ENCODE measurements at places on chromosomes 16 and 17.

DNA sequence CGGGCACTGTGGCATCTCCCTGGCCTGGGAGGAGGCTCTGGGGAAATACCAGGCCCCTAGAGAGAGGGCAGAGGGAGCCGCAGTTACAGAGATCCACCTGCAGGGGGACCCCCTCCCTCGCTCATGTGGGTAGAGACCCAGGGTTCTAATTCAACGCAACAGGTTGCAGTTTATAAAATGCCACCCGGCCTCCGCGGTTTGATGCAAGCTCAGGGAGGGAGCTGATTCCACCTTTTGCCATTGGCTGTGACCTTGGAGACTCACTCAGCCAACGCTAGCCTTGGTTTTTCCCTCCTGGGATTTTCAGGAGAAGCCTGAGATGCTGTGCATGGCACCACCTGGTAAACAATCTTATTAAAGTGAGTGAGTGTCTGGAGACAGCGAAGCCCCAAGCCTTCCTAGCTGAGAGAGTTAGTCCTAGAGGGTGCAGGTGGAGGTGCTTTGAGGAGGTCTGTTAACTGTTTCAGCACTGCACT, 12.1 kb downstream of the TTLL6 start:
- DNase-seq, result peak; percentile 78

DNA sequence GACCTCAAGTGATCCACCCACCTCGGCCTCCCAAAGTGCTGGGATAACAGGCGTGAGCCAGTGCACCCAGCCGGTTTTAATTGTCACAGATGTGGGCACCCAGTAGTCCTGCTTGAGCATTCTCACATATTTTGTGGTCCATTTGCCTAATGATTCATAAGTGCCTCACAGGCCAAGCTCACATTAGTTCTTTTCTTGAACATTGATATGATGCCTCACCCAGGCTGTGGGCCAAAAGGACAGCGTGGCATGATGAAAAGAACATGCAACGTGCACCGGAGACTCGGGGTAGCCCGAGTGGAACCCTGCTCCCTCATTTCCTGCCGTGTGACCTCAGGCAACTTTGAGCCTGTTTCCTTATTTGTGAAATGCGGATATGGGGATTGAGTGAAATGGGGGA, 181.9 kb downstream of the SNX29 start:
- DNase-seq, result no peak

DNA sequence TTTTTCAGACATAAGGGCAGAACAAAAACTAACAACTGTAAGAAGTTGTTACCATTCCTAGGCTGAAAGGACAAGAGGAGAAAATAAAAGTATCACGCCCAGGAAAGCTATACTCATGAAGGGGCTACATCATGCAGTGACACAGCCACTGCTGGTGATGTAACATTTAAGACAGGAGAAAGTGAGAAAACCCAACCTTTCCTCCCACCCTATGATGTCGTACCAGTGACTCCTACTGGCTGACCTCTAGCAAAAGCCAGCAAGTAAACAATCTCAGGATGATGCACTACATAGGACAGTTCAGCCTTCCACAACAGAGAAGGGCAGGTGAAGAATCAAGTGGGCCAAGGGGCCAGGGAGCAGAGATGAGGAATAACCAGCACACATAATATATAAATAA, 14.0 kb upstream of the OR1E2 start:
- peak; percentile 13 for DNase-seq

DNA sequence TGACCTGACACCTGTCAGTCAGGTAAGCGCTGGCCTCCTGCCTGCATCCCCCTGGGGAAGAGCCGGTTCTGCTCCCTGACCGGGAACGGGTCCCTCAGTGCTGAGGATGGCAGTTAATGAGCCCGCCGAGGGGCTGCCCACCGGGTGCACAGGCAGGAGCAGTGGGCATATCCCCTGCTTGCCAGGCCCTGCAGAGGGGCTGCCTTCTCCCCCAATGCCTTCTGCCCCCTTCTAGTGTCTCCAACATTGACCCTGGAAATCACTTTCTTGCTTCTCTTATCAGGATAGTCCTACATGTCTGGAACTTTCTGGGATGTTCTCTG, 388.5 kb downstream of the SEC14L1 start:
- no peak for DNase-seq

GRCh38 chr17:3848229-3848835, 2.3 kb upstream of the NCBP3 start:
- no peak for DNase-seq

DNA sequence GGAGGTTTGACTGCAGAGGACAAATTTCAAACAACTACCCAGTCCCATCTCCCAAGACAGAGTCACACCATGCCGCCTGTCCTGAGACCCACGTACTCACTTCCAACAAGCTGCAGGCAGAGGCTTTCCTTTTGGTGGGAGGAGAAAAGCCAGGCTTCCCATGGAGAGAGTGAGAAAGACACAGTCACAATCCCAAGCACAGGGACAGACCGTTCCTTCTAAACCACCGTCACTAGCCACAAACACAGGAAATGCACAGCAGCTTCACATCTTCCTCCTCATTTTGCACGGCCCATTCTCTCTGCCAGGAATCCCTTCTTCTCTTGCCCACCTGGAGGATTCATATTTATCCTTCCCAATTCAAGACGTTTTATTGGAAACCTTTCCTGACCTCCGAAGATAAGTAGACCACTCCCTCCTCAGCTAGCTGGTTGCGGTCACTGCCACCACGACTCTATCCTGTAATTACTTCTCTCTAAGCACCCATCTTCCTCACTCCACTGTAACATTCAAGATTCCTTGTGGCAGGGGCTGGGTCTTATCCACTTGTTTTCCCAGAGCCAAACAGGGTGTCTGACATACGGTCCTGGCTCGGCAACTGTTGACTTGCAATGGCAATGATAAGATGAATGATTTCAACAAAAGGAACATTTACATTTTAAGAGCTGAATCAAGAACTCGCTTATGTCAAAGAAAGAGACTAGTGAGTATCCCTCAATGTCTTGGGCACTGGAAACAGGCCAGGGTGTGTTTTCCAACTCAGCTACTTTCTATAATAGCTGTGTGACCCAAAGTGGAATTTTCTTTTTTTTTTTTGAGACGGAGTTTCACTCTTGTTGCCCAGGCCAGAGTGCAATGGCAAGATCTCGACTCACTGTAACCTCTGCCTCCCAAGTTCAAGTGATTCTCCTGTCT, 87.6 kb downstream of the XYLT1 start:
- no peak for DNase-seq

GRCh38 chr17:80717720-80718083, 173.1 kb downstream of the RPTOR start:
- no peak for DNase-seq

- peak; percentile 24 for DNase-seq
Measured at GRCh38 chr16:51982715-51983680, 563.9 kb downstream of the TOX3 start.

GRCh38 chr17:61480414-61480807, 28.2 kb downstream of the TBX4 start:
- DNase-seq, result no peak

- DNase-seq, result no peak
Measured at GRCh38 chr17:40707745-40708144, 4.2 kb upstream of the KRT24 start.

DNA sequence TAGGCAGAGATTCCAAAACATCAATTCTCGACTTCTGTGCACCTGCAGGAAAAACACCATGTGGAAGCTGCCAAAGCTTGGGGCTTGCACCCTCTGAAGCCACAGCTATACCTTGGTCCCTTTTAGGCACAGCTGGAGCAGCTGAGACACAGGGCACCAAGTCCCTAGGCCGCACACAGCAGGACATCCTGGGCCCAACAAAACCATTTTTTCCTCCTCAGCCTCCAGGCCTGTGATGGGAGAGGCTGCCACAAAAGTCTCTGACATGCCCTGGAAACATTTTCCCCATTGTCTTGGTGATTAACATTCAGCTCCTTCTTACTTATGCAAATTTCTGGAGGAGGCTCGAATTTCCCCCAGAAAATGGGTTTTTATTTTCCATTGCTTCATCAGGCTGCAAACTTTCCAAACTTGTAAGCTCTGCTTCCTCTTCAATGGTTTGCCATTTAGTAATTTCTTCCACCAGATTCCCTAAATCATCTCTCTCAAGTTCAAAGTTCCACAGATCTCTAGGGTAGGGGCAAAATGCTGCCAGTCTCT, 24.3 kb upstream of the COL1A1 start:
- no peak for DNase-seq

GRCh38 chr17:17300624-17301568, 2.3 kb upstream of the NT5M start:
- DNase-seq, result no peak

All from COLO829 (cell line).